AG08396 (cell line): ENCODE measurements at places on chromosomes 6 and 20.

DNA sequence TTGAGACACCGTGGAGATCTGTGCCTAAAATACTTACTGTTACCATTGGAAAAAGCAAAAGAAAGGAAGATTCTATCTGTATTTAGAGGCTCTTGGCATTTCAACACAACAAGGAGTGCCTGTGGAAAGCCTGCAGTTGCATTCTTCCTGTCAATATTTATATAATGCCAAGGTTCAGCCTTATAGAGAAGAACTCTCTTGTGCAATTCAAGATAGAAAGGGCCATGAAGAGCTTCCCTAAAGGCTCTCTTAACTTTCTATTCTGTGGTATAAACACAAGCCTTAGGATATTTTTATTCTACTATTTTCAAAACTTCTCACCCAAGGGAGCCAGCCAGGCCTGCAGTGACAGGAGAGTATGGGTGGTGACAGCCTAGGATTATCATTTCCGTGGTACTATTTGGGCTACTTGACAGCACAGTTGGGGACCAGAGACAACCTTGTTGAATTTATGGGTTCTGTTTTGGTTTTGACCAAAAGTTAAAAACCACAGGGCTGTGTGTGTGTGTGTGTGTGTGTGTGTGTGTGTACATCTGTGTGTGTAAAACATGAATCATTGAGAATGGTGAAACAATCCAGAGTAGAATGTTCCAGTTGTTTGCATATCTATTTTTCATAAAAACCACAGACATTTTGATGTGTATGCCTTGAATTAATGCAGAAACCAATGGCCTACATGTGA, 700.9 kb upstream of the SLC35B3 start:
- no peak for DNase-seq

DNA sequence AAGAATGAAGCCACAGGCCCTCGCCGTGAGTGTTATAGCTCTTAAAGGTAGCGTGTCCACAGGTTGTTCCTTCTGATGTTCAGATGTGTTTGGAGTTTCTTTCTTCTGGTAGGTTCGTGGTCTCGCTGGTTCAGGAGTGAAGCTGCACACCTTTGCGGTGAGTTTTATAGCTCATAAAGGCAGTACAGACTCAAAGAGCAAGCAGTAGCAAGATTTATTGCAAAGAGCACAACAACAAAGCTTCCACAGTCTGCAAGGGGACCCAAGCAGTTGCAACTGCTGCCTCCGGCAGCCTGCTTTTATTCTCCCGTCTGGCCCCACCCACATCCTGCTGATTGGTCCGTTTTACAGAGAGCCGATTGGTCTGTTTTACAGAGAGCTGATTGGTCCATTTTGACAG, 5.2 kb downstream of the HIVEP1 start:
- no peak for DNase-seq

GRCh38 chr6:136659991-136660499, 109.8 kb upstream of the MAP7 start:
- DNase-seq = no peak

DNA sequence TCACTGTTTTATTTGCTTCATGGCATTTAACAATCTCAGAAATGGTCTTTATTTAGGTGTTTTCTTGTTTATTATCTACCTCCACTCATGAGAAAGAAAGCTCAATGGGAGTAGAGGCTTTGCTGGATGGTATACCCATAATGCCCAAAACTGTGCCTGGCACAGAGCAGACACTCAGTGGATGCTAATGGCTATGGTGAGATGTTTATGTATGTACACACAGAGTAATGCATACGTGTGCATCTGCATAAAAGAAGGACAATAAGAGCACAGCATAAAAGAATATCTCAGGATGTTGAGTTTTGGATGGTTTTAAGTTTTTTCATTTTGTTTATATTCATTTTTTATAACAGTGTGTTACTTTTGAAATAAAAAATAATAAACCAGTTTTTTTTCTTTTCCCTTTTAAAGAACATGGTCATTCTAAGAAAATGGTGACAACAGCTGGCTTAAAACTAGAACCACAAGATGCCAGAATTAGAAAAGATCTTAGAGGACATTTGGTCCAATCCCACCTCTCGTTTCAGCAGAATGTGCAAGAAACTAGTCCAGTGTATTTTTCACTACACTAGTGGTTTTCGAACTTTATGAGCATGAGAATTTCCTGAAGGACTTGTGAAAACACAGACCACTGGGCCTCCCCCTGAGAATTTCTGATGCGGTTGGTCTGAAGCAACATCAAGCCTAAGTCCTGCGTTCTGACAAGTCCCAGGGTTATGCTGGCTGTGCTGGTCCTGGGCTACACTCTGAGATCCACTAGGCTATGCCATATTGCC, 131.9 kb downstream of the FYN start:
- no peak for DNase-seq

DNA sequence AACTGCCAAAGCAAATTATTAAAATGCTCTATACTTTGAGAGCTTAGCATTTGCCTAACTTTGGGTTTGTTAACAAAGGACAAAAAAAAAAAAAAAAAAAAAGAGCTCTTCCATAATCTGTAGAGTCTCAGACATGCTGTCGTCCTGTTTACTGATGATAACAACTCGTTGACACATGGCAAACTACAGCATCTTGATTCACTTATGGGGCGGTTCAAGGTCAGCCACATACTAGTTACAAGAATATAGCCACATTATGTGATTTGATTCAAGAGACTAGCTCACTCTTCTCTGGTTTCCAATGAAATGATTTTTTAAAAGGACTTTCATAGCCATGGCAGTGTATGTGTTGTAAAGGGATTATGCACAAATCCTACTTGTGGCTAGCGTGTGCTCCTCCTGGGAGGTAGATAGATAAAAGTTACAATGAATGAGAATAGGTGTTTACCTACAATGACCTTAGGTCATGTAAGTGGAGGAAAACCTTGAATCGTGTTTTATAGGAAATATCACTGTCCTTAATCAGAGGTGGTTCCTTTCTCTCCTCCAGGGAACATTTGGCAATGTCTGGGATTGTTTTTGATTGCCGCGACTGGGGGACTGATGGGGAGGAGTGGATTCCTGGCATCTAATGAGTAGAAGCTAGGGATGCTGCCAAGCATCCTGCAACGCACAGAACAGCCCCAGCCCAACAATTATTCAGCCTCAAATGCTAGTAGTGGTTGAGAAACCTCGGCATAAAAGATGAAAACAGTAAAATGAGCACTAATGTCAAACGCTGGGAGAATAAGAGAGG, 969.2 kb upstream of the SLC35B3 start:
- DNase-seq = no peak

DNA sequence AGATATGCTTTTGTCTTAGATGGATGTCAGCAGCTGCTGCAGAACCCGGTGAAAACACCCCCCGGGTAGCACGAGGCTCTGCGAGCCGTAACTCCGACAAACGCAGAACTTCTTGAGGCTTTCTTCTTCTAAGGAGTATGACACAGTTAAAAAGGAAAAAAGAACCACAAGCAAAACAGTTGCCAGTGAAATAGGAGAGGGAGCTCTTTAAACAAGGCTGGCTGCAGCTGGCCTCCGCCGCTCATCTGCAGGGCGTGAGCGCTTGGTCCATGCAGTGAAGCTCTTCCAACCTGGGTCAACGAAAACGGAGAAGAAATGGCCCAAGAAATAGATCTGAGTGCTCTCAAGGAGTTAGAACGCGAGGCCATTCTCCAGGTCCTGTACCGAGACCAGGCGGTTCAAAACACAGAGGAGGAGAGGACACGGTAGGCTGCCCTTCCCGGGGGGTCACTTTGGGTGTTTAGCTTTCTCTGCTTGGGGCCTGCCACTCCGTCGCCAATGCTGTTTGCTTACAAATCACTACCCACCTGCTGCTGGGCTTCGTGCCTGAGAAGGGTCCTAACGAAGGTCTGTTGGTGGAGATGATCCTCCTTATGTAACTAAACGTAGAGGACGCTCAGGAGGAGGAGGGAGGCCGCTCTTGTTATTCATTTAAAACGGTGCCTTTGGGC, 13.2 kb downstream of the SYTL3 start:
- no peak for DNase-seq

GRCh38 chr20:3681931-3682781, at the start of gene ADAM33:
TSS of gene ADAM33 (minus strand) at chr20:3682010. CDS start at chr20:3682004, 6 bp downstream.
- DNase-seq = peak; percentile 75

- DNase-seq = no peak
These were observed 37.0 kb upstream of the MPC1 start for GRCh38 chr6:166419717-166420116.

DNA sequence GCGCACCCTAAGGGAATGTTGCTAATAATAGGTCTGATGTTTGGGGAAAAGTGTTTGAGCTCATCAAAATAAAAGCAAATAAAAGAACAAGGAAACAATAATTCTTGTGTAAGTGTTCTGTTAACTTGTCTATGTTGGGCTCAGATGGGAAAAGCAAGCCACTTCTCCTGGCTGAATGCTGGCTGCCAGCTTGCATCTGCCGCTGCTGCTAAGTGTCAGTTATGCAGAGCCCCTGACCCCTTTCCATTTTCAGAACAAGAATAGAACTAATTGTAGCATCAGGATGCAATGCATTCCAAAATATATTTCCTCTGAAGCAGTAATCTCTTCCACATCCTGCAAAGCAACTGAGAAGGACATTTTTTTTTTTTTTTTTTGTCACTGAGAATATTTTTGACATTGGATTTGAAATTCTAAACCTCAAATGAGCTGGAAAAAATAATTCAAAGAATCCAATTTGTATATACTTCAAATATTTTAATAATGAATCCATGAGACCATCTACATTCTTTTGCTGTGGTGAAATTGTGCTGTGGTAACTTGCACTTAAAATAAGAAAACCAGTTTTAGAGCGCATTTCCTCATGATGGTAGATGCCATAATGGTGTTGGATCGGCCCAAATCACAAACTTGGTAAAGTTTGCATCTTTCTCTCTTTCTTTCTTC, 43.9 kb upstream of the DEK start:
- peak; percentile 52 for DNase-seq

GRCh38 chr6:24504649-24505586, 10.1 kb downstream of the ALDH5A1 start:
- DNase-seq = no peak

GRCh38 chr6:70264306-70264705, 38.6 kb downstream of the COL9A1 start:
- no peak for DNase-seq

DNA sequence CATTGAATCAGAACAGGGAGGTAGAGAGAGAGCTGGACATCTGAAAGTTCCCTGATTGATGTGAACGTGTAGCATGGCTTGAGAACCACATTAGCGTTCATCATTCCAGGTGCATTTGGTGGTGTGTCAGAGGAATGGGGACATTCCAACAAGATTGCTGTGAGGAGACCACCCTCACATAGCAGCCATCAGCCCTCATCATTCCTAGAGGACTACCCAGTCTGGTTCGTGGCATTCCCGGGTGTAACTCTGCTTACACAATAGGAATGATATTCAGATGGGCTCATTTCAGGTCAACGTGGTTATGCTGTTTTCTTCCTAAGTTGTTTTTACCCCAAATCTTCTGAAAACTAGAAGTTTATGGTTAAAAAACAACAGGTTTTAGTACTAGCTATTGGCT, 62.2 kb upstream of the KLHL31 start:
- DNase-seq = peak; percentile 25
